ENCODE measurements at places on chromosomes 13 and 19.

GRCh38 chr13:38752686-38753085 lies 65.8 kb downstream of the FREM2 start:
- no peak for DNase-seq

- DNase-seq = no peak
Observed at GRCh38 chr13:93529961-93530360, 303.4 kb downstream of the GPC6 start.

- no peak for DNase-seq
Observed at GRCh38 chr19:53196777-53197396, 3.7 kb upstream of the ZNF665 start.

GRCh38 chr13:50650592-50651504 lies 192.6 kb downstream of the DLEU7 start:
- DNase-seq = no peak

- no peak for DNase-seq
Observed at GRCh38 chr19:47049307-47049700, 880 bp upstream of the TMEM160 start.

GRCh38 chr13:103187721-103188156 lies 121.5 kb upstream of the SLC10A2 start:
- DNase-seq = no peak

DNA sequence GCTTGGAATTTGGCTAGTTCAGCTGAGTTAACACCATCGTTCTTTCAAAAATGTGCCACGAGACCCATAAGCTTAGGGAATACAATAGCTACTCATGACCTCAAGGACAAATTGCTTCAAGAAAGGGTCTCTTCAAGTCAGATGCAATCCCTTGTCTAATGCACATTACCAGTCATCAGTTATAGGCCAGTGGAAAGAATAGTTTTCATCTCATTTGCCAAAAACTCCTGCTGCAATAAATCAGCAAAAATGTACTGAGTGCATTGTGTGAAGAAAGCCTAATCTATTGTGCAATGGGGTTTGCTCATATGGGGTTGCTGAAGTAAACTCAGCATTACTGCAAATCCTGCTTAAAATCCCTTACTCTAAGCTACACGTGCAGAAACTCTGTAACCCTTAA lies 208.3 kb upstream of the NBEA start:
- no peak for DNase-seq

- DNase-seq = no peak
Observed at GRCh38 chr13:39306639-39307589, 268.7 kb downstream of the NHLRC3 start.

DNA sequence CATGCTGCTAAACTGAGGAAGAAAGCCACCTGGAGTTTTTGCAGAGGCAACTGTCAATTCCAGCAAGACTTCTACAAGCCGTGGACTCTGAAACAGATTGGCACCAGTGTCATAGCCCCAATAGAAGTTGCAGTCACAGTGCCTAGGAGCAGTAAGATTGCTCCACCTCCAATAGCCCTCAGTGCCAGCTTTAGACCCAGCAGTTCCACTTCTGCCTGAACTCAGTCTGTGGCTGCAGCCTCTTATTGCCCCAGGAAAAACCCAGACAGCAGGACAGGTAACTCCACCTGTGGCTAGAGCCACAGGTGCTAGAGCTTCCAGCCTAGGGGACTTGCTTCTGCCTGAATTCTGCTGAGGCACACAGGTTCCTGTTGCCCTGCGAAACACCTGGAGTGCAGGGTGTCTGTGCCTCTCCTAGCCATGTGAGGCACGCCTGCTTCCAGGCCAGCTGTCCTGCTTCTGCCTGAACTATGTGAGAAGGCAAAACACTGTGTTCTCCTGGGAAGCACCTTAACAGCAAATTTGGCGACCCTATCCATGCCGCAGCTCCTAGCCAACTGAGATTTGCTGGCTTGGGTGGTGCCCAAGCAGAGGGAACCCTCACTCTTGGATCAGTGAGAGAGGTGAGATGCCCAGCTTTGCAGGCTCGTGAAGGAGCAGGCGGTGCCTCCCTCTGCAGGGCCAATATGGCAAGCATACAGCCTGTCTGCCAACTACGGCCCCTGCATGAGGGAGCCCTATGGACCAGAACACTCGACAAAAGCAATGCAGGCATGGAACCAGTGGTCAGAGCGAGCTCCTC lies 607.6 kb downstream of the PCDH17 start:
- DNase-seq = no peak

All from NCI-H1105 (cell line).